ENCODE measurements at places on chromosomes 7 and 10. TPM values are rescaled to one million over a fixed set of nuclear protein-coding genes. Genes with fewer than 3 reads are reported as not detected.

Gene ZNF680
- 7.0 TPM for total RNA-seq

DNA sequence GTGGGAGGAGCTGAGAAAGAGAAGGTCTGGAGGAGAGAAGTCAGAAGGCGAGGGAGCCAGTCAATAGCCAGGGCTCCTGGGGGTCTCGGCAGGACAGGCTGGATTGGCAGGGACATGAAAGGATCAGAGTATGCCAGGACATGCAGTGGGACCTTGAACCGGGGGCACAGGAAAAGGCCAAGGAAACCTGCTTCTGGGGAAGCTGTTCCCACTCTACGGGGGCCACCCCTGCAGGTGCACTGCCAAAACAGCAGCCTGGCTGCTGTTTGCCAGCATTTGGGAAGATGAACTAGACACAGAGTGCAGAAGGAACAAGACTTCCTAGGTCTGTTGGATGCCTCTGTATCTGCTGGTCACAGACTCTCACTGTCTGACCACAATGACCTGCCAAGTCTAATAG is 194.9 kb upstream of the PRSS58 start:
- no peaks in the 10 kb centered on the region for H3K27me3 ChIP-seq
- H3K4me3 ChIP-seq = no peak overlapping the region
- no peaks in the 10 kb centered on the region for H3K36me3 ChIP-seq
- H3K4me1 ChIP-seq = no peaks in the 10 kb centered on the region
- DNase-seq = no peak
- H3K27ac ChIP-seq = no peak overlapping the region

- H3K4me1 ChIP-seq = peaks cover 29% of the 10 kb centered on the region
- peak overlapping the region; percentile 64 for H3K27ac ChIP-seq
- peak; percentile 49 for DNase-seq
- no peaks in the 10 kb centered on the region for H3K36me3 ChIP-seq
These were observed 4.1 kb upstream of the PLAU start for GRCh38 chr10:73906524-73907447.

DNA sequence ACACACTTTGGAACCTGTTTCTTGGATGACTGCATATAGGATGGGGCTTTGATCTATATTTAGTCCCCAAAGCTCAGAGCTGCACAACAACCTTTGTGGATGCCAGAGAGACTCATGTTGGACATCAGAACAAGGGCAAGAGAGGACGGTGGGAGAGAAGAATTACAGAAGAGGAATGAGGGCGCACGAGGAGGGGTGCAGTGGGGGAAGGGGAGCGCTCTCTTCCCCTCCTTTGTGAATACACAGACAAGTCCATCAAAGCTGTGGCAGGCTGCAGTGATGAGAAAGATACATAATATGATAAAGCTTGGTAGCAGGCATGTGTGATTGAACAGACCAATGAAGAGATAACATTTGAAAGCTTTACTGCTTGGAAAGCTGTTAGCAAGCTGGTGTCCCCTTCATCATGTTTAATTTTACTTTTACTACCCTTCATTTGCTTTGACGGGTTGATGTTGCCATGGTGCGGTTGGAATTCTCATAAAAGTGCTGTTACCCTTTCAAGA is 857.8 kb downstream of the KCNMA1 start:
- peaks cover 5% of the 10 kb centered on the region for H3K27me3 ChIP-seq
- H3K27ac ChIP-seq = peak overlapping the region; percentile 31
- no peak for DNase-seq
- no peak overlapping the region for H3K4me3 ChIP-seq
- no peaks in the 10 kb centered on the region for H3K36me3 ChIP-seq
- H3K4me1 ChIP-seq = no peaks in the 10 kb centered on the region

DNA sequence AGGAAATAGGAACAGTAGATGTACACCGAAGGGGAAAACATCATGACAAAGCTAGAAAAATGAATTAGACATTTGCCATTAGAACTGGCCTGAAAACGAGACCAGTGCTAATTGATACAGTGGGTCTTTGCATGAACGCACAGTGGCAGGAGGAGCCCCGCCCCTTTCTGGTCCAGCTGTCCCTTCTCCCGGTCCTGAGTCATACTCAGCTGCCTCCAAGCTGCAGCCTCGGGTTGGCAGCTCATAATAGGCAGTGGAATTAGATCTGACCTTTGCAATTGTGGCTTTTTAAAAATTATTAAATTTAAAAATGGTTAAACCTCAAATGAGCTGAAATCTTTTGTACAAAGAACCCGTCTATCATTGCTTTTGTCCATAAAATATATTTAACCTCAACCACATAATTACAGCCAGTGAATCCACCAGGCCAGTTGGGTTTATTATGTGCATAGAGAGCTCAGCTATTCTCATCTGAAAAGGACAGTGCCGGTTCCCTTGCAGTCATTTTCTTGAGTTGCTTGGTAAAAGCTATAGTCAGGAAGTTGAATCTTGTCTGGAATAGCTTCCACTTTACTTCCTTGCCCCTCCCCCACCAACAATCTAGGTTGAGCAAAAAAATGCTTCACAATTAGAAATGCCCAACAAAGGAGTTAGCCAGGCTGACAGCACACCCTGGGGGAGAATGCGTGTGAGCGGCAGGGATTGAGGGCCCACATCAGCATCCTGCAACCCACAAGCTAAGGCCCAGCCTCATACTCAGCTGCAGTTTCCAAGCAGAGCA is 147.1 kb downstream of the BUB3 start:
- H3K27ac ChIP-seq = no peak overlapping the region
- H3K4me3 ChIP-seq = no peak overlapping the region
- H3K27me3 ChIP-seq = no peaks in the 10 kb centered on the region
- H3K4me1 ChIP-seq = no peaks in the 10 kb centered on the region
- DNase-seq = peak; percentile 11

All from transverse colon (tissue), 4 donors.